SK-N-SH (cell line): ENCODE measurements at places on chromosomes 2 and 18.

DNA sequence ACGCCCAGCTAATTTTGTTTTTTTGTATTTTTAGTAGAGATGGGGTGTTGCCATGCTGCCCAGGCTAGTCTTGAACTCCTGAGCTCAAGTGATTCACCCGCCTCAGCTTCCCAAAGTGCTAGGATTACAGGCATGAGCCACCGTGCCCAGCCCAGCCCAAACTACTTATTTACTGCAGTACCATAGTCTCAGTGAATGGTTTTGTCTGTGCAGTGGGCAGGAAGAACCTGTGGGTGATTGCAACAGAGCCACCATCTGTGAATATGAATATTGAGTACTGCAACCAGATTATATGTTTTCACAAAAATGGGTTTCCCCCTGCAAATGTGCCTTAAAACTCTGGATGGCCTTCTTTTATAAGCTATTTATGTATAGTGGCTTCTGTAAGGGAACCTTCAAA, 9.1 kb downstream of the MPPE1 start:
- DNase-seq, result no peak

- peak; percentile 10 for DNase-seq
These were observed 293.8 kb downstream of the LRRTM4 start for GRCh38 chr2:77228391-77228790.

DNA sequence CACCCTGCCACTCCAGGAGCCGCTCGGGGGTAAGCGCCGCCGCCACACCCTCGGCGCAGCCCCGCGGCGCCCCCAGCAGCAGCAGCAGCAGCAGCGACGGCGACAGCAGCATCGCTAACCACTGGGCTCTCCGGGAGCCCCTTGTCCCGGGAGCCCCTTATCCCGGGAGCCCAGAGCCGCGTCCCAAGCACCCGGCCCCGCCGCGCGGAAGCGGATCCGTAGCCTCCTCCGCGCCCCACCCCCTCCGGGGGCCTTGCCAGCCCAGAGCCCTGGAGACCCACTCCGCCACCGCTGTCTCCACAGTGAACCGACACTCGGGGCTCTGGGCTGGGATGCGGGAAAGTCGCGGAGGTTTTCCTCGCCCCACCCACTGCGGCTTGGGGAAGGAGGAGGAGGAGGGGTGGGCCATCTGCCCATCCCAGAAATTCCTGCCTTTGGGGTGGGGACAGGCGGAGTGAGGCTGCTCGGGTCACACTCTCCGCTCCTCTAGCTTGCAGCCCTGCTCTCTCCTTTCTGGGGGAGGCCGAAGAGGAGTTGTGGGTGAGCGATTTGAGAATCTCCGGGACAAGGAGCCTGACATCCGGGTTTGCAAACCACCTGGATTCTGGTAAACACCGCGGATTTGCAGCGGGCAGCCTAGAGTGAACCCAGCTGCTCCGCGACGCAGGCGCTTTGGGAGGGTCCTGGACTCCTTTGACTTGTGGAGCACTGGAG, at the start of gene PLA2R1:
Gene PLA2R1 (minus strand): TSS at position 324 of the 714 bp plus-strand sequence. CDS start 212 bp downstream, at position 112.
- DNase-seq, result no peak

- no peak for DNase-seq
These were observed 310.7 kb upstream of the EPAS1 start for GRCh38 chr2:45986509-45986908.

DNA sequence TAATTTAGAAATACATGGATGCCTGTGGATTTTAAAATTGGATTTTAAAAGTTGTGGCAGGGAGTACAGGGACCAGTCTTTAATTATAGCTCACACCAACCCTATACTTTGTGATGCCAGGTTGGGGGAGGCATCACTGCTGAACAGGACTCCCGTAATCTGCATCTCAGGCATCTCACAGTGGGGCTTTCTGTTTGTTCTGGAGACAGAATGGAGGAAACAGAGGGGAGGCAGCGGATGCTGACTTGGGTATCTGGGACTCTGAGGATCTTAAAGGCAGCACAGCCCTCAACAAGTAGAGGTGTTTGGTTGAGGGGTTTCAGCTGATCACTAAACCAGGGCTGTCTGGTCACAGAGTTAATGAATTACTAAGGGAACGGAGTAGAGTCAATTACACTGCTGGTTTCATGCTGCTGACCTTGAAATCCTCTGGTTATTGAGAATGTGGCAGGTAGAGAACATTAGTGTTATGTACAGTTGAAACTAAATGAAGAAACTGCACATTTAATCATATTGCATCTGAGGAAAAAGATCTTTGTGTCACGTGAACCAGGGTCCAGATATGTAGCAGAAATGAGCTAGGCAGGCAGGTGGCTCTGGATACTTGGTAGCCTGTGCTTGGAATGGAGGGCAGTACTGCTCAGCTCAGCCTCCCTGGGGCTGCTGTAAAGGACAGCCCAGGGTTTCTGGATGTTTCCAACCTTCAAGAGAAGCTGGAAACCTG, 40.3 kb downstream of the FHOD3 start:
- no peak for DNase-seq

- no peak for DNase-seq
These were observed 38.8 kb downstream of the MFSD6 start for GRCh38 chr2:190446750-190447516.

DNA sequence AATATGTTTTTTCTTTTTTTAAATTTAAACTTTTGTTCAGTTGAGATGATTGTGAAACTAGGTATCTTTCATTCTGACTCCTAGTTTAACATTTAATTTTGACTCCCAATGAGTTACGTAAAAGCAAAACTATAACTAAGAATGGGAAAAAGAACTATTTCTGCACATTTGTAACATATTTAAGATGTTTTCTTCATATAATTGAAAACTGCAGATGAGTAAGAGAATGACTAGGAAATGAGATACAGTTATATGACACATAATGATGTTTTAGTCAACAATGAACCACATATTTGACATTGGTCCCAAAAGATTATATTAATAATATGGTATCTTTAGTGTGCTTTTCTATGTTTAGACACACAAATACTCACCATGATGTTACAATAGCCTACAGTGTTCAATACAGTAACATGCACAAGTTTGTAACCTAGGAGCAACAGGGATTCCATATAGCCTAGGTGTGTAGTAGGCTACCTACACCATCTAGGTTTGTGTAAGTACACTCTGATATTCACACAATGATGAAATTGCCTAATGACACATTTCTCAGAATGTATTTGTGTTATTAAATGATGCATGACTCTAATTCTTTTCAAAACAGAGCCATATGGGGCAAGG, 12.6 kb downstream of the ERMN start:
- DNase-seq, result no peak

- DNase-seq, result peak; percentile 98
These were observed at the start of the genes C2orf81 and WDR54 for GRCh38 chr2:74421221-74421870. Gene C2orf81 (minus strand): TSS chr2:74421619. CDS start chr2:74421560, 59 bp downstream. Gene WDR54 (plus strand): TSS chr2:74421730. CDS start chr2:74422154, 424 bp downstream.

GRCh38 chr2:231245249-231246094, 47.0 kb downstream of the ARMC9 start:
- DNase-seq, result no peak

- no peak for DNase-seq
These were observed 242.8 kb upstream of the DOK6 start for GRCh38 chr18:69157906-69158305.

- DNase-seq, result no peak
These were observed 316.2 kb upstream of the MGAT5 start for GRCh38 chr2:133937669-133938068.

DNA sequence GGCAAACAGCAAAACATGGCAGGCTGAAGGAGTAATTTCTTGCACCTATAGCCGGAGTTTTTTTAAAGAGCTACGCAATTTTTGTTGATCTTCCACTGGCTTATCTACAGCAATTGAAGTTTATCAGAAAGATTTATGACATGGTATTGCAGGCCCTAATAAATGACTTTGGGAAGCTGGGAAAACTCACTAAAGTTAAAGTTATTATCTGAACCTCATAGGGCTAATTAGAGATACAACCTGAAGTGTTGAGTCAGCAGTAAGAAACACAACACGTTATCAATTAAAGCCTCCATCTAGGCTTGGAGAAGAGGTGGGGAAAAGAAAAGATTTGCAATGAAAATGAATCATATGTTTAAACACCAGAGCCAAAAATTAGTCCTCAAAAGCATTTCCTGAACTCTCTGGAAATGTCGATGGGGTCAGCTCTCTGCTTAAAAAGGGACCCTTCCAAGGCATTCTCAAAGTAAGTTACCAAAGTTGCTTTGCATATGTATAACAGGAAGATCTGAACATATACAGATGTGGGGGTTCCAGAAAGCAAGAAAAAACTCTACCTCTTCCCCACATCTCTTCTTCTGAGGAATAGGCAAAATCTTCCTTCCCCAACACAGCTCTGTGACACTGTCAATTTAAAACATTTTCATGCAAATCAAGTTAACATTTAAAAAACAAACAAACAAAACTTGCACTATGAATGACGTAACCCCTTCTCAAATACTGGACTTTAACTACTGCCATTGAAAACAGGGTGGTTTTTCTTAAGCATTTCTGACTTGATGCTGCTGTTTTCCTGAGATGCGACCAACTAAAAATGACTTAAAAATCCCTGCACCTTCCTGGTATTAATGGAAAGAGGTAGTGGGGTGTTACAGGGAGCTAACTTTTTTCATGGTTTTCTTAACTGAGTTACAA, 915.6 kb downstream of the NRXN1 start:
- DNase-seq, result no peak

DNA sequence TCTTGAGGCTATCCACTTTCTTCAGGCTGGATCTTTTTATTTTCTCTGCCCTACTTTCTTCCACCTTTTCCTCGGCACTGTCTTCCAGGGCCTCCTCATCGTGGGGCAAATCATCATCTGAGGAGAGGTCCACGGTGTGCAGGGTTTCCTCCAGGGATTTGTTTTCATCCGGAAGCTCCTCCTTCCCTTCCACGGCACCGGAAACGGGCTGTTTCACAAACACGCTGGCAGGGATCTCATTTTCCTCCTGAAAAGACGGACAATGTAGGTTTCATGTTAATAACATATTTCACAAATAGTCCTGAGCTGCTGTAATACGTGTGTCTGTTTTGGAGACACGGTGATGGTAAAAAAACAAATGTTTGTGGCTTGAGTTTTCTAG, 10.4 kb downstream of the CAVIN2 start:
- DNase-seq, result no peak

- DNase-seq, result no peak
These were observed 22.0 kb downstream of the FAM178B start for GRCh38 chr2:96964221-96964905.

DNA sequence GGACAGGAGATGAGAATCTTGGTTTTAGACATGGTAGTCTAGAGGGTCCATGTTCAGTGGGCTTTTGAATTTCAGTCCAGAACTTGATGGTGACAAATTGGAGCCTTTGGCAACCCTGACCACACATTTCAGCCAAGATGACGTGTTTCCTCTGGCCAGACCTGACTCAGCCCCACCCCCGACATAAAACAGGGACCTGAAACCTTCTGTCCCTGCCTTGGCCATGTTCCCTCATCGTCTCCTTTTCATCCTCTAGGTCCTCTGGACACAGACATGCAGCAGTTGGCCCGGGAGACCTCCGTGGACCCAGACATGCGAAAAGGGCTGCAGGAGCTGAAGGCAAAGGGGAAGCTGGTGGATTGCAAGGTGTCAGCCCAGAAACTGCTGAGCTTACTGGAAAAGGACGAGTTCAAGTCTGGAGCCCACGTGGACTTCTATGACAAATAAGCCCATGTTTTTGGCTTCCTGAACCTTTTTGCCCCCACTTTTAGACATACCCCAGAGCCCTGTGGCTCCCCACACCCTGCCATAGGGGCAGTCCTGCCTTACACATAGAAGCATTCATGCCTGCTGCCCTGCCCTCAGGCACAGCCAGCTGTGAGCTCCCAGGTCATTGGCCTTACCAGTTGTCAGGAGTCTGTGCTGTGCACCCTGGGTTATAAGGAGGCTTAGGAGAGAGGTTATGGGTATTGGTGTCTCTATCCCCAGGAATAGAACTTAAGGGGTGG, 4.0 kb downstream of the SPR start:
- DNase-seq, result no peak

- no peak for DNase-seq
These were observed 35.6 kb downstream of the COPS8 start for GRCh38 chr2:237121321-237121720.

DNA sequence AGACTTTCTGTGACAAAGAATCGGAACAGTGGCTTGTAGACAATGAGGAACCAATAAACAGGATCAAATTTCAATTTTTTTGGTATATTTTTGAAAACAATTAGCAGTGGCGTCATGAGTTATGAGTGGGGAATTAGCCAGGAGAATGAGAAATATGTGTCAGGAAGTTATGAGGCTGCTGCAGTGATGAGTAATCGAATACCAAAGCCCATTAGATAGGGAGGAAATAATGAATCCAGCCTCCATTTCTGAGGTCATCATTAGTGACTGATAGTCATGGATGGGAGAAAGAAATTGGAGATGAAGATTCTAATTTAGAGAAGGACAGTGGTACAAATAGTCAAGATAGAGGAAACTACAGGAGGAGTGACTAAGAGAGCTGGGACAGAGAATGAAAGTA, 673.1 kb upstream of the VRK2 start:
- DNase-seq, result no peak

GRCh38 chr2:9333591-9334171, 89.6 kb downstream of the ITGB1BP1 start:
- peak; percentile 70 for DNase-seq

DNA sequence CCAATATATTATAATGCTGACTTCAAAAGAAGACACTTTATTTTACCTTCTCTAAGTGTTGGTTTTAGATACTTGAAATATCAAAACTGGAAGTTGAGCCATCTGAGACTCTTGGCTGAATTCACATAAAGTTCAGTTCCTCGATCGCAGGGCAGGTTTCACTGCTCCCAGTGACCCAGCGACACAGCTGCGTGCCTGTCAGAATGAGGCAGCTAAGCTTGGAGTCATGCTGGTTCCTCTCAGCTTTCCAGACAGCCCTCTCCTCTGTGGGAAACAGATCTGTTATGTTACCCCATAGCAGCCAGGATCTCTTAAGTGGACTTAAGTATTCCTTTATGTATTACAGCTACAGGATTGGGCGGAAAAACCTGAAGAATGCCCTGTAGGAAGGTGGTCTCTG, 142.8 kb upstream of the ALPP start:
- no peak for DNase-seq

- no peak for DNase-seq
These were observed 24.2 kb downstream of the NEU4 start for GRCh38 chr2:241833101-241833663.

- DNase-seq, result no peak
These were observed 148.3 kb downstream of the SATB2 start for GRCh38 chr2:199309411-199309810.
